ENCODE measurements at places on chromosomes 12 and 14.
A peak's percentile ranks its signal among the peaks of the same experiment; 100 is the strongest.

- DNase-seq: no peak
Observed at GRCh38 chr12:12503384-12504078, 59.1 kb downstream of the DUSP16 start.

DNA sequence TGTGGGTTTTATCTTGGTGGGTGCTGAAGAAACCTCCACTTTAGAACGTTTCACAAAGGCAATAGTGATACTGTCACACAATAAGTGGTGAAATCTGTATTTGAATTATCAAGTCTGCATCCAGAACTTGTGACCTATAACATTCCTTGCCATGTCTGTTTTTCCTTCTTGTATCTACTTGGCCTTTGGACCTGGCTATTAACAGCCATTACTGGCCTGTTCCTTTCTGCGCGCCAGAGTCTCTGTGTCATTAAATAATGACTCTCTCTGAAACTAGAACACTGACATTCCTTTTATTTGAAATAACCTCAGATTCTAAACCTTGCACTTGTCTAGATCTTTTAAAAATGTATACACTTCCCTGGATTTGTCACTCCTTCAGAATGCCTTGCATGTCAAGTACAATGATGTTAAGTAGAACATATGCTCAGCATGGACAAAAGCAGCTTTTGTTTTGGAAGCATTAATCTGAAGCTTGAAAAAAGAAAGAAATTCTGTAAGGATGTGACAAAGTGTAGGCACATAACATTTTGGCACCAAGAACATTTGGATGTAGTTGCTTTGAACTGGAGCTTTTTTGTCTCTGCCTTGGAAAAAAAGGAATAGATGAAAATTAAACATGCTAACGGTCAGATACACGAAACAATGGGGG is 95.5 kb upstream of the RPL10L start:
- DNase-seq: no peak

DNA sequence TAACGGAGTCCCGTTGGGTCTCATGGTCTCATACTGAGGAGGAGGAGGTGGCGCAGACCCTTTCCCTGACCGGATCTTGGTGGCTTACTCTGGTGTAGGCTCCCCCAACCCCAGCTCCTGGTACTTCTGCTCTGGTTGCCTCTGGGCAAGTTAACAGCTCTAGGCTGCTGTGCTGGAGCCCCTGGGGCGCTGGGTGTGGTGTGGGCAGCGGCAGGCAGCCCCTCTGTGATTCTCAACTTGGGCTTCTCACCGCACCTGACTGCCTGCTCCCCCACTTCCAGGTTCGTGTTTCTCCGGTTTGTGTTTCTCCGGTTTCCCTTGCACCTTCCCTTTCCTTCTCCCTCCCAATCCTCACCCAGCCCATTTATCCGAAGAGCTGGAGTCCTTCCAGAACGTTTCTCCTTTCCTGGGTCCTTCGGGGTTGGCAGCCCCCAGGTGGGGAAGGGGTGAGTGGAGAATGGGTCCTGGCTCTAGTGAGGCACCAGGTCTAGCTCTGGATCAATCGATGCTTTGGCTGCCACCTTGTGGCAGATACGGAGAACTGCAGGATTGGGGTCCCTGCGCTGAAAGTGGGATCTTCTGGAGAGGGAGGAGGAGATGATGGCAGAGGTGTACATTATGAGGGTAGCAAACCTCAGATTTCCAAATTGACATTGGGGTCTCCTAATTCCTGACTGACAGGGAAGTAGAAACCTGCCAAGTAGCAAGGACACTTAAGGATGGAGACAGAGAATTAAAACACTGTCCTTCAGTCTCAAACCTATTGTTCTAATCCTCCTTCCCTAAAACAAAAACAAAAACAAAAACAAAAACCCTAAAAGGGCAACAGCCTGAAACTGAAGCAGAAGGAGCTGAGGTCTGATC is 8.3 kb downstream of the CISTR start:
- DNase-seq: peak; percentile 54

DNA sequence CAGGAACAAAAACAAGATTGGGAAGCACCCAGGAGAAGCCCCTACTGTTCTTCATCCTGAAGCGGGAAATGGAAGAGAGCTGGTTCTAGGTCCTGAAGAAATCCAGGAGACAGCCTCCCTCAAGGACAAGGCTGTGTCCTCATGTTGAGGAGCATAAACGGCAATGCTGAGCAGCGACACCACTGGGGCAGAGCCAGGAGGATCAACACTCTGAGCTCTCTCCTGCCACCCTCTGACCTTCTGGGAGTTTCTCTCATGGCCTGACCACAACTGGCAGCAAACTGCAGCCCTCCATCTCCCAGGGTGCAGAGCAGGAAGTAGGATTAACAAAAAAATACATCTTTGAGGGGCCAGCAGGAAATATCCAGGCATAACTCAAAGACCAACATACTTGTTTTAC is 1292.2 kb upstream of the TMEM132C start:
- DNase-seq: no peak

DNA sequence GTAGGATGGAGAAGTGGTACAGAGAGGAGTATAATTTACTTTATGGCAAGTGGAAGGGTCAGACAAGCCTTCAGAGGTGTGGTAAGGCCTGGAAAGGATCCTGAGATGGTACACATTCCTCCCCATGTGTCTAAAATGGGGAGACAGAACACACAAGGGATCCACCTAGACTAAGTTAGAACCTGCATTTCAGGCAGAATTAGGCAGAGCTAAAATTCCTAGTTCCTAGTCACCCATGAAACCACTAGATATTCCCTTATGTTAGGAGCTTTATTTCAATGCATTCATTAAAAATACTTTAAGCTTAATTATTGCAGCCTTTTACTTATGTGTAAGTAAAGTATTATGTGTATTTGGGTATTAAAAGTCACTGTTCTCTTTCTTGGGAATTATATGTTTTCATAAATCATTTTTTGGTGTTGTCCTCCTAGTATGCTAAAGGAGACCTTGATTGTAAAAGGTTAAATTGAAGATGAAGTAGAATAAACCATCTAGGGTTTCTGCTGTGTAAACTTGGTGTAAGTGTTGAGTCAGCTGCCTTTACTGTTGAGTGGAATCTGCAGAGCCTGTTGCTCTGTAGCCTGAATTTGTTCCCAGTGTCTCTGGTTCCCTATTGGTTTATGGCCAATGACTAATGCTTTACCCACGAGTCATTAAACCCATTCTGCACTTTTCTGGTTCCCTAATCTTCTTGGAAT is 423.2 kb downstream of the ATP23 start:
- DNase-seq: no peak

DNA sequence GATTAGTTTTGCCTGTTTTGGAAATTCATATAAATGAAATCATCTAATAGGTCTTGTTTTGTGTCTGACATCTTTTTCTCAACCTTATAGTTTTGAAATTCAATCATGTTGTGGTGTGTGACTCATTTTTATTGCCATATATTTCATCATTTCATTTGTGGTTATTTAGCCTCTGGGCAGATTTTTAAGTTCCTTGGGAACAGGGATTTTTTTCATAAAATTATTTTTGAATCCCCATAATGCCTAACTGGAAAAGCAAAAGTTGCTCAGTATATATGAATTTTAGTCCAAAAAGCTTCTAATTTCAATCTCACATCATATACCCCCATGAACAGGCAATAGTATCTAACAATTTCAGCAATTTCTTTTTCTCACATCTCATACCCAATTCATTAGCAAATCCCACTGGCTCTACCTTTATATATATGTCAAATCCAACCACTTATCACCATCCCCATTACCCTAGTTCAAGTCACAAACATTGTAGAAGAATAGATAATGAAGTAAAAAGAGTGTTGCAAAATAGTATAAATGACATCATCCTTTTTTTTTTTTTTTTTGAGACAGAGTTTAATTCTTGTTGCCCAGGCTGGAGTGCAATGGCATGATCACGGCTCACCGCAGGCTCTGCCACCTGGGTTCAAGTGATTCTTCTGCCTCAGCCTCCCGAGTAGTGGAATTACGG is 2.6 kb upstream of the OR6J1 start:
- DNase-seq: peak; percentile 27

DNA sequence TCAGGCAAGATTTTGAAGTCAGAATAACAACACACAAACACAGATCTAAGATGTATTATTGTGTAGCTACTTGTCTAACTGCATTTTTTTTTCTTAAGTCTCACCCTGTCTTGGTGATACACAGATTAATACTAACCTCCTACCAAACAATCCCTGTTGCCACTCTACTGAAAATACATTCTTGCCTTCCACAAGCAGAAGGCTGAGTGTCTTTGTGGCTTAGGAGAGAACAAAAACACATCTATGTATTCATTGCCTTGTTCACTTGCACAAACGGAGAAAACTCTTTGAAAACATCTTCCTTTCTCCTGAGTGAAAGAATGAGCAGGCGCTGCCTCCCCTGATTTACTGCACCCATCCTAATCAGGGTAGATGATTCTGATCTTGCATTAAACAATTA is 642.2 kb downstream of the DIO2 start:
- DNase-seq: no peak

- peak; percentile 99 for DNase-seq
Observed at GRCh38 chr14:76767681-76768656, 6.7 kb downstream of the VASH1 start.

DNA sequence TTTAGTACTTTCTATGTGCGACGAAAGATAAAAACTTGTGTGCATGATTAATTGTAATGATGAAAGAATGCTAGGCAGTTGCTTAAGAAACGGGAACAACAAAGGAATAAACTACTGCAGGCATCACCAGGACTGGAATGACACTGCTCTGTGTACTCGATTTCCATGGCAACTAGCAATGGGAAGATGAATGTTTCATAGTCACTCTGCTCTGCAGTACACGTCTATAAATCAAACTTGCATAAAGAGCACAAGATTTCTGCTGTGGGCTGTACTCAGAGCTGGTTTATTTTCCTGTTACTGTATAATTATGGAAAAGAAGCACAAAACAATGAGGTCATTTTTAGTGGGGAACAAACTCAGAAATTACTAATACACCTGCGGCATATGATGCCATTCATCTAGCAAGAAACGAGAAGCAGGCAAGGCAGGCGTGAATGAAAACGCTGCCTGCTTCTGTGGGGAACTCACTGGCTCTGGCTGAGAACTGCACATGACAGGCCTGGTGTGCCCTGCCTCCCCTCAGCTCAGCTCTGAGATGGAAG is 41.8 kb downstream of the EFCAB11 start:
- DNase-seq: peak; percentile 86

DNA sequence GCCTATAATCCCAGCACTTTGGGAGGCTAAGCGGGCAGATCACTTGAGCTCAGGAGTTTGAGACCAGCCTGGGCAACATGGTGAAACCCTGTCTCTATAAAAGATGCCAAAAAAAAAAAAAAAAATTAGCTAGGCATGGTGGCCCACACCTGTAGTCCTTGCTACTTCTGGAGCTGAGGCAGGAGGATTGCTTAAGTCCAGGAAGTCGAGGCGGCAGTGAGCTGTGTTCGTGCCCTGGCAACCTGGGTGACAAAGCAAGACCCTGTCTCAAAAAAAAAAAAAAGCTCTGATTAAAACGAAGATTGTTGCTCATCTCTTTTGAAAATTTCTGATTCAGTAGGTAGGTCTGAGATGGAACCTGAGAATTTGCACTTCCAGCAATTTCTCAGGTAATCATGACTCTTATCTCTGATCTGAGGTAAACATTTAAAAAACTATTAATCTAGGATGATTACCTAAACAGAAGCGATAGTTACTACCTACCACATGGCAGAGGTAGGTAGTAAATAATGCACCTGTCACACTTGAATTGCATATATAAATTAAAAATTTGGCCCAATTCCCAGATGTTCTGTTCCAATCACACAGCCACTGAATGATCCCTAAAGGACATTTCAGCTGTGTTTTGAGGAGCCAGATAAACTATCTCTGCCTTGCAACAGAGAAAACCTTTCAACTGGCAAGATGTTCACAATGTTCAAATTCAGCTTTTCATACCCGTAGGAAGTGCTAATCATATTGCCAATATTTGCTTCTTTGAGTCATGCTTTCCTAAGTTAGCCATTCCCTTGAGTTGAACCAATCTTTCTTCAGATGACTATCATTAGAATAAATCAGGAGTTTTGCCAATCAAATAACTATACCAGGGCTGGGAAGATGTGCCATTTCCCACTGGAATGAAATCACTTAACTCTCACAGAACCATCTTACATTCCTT is 4.2 kb upstream of the TEP1 start:
- DNase-seq: no peak

DNA sequence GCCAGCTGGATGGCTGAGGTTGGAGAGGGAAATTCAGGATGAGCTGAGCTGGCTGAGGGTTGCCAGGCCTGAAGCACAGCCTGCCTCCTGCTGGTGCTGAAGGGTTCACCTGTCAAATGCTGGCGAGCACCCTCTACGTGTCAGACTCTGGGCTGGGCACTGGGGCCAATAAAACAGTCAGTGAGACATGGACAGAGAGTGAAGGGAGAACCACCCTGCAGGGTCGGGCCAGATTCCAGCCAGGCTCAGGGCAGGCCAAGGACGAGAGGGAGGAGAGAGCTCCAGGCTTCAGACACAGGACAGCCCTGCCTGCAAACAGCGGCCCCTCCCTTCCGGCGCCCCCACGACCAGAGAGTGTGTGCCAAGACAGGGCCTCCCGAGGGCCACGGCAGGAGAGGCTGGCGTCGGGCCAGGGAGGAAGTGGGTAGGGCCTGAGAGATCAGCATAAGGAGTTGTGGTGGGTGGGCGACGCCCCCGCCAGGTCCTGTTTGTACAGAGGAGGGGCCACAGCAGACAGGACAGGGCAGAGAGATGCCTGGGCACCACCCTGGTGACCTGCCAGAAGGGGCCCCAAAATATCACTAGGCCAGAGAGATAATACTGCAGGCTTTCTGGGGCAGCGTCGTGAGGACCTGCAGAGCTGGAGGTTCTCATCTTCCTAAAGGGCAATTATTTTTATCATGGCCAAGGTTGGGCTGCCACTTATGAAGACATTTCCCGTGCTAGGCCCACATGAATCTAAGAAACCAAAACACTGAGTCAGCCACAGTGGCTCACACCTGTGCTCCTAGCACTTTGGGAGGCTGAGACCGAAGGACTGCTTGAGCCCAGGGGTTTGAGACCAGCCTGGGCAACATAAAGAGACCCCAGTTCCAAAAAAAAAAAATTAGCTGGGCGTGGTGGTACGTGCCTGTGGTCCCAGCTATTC is 73.1 kb upstream of the GPR68 start:
- DNase-seq: peak; percentile 41

DNA sequence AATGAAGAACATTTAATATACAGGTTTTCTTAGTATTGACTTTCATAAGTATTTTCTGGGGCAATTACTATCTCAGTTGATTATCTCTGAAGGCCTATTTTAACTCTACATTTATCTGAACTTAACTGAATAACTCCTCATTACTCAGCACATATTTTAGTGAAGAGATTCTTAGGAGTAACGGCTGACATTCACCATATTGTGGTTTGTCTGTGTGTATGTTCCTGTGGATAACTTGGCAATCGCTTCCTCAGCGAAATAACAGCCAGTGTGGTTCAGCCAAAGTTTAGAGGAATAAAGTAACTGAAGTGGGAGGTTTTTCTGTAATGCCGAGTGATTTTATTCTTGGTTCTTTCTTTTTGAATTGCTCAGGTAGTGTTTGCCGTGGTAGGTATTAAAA is 168.0 kb downstream of the RAD51B start:
- DNase-seq: no peak

GRCh38 chr14:64444984-64445845 is 20.1 kb upstream of the AKAP5 start:
- DNase-seq: no peak

- DNase-seq: no peak
Observed at GRCh38 chr14:55417955-55418354, 6.3 kb upstream of the ATG14 start.

GRCh38 chr12:65997056-65997455 is 133.5 kb downstream of the LLPH start:
- no peak for DNase-seq

GRCh38 chr14:75835156-75835725 is 146.6 kb downstream of the TGFB3 start:
- no peak for DNase-seq
